ENCODE measurements at places on chromosomes 1 and 21. TPM values are rescaled to one million over a fixed set of nuclear protein-coding genes. Genes with fewer than 3 reads are reported as not detected.

- no peak for DNase-seq
Observed at GRCh38 chr1:12009318-12009947, 9.9 kb upstream of the MIIP start.

- no peak for DNase-seq
Observed at GRCh38 chr1:12338017-12338416, 108.2 kb downstream of the VPS13D start.

DNA sequence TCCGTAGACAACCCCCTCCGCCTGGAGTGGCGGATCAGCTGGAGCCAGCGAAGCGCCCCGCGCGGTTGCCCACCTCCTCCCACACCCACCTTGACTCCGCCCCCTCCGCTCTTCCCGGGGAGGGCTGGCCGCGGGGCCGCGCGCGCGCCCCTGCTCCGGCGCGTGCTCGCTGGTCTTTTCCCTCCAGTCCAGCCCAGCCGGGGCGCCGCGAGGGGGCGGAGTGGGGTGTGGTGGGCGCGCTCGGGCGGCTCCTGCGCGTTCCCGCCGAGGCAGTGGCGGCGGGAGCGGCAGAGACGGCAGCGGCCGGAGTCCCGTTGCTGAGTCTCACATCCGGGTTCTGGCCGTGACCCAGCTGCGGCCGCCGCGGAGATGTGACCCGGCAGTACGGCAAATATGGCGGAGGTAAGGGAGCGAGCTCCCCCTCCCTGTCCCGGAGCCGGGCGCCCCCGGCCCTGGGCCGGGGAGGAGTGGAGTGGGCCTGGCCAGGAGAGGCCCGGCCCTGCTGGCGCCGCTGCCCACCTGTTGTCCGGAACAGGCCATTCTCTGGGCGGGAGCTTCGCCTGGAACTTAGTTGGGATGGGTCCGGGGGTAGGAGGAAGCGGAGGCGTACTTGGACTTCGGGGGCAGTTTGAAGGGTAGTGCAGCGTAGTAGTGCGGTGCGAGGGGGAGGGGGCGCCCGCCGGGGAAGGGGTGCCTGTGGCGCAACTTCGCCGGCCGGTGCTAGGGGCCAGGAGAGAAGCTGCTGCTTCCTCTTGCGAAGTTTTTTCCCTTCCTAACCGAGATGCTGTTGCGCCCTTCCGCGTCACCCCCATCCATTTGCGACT lies 5.4 kb downstream of the MIER1 start:
- DNase-seq: peak; percentile 95

DNA sequence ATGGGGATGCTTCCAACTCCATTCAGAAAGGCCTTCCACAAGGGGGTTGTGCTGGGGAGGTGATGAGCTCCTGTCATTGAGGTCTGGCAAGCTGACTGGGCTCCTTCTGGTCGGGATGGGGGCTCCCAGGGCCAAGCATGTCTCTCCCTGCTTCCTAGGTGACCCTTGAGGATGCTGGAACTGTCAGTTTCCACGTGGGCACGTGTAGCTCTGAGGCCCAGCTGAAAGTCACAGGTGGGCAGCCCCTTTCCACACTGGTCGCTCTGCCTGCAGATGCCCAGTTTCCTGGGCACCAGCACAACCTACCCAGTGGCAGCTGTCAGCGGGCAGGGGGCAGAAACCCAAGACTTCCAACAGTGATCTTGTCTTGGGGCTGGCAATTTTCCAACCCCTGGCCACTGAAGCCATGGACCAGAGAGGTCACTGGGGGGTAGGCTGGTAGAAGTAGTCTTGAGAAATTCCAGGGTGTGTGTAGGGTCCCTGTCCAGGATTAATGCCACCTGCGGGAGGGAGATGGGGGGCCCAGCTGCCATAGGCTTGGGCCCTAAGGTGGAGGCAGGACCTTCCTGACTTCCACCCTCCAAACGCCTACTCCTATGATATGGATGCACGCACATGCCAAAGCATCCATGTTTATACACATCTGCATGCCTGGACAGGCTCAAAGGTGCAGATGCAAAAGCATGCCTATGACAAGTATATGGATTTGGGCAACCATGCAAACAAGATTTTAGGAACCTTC lies 97.1 kb downstream of the TRIM11 start:
- DNase-seq: no peak

GRCh38 chr1:203839081-203839480 lies 22.3 kb upstream of the SNRPE start:
- DNase-seq: no peak

DNA sequence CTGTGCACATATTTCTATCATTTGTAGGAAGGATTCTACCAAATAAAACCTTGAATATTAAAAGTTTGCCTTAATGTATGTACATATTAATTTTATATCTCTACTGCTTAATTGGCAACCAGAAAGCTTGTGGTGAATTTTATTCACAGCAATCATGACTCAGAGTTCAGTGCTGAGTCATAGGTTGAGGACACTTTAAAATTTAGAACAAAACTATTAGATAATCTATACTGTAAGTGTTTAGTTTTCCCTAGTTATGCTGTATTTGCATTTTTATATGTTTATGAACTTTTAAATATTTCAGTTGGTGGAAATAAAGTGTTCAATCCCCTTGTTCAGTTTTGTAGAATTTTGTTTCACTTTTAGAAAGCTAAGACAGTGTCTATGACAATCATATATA lies 841.5 kb downstream of the KCNT2 start:
- DNase-seq: no peak

- no peak for DNase-seq
Observed at GRCh38 chr1:212139526-212140135, 104.1 kb downstream of the DTL start.

- DNase-seq: no peak
Observed at GRCh38 chr21:44959376-44960091, 19.7 kb downstream of the SLX9 start.

DNA sequence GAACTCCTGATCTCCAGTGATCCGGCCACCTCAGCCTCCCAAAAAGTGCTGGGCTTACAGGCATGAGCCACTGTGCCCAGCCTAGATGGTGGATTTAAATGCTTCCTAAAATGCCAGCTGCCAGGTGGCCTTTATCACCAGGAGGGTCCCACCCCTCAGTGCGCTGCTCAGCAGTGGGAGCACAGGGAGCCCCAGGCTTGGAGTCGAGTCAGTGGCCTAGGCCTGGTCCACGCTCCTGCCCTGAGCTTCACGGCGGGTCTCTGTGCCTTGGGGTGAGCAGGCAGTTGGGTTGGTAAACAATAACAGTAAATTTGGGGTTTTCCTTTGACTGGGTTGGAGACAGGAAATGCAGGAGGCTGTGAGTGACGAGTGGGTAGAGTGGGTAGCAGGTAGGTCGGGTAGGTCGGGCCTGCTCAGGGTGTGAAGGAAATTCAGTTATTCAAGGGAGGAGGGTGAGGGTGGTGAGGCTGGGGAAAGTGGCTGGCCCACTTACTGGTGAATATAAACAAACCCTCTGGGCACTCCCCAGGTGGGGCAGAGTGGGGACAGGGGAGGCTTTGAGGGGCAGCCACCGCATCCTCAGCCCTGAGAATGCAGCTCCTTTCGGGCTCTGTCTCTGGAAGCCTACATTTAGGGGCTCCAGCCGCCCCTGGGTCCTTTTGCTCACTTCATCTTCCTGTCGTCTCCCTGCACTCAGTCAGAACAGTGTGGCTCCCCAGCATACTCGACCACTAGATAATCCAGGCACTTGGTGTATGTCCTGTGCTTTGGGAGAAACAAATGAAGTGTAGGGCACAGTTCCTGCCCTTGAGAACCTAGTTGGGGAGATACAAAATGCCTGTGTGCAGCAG lies 33.5 kb upstream of the IL19 start:
- DNase-seq: peak; percentile 63

- no peak for DNase-seq
Observed at GRCh38 chr1:77133731-77134358, 85.4 kb downstream of the PIGK start.

GRCh38 chr21:32739946-32740345 lies 12.1 kb upstream of the SYNJ1 start:
- no peak for DNase-seq

DNA sequence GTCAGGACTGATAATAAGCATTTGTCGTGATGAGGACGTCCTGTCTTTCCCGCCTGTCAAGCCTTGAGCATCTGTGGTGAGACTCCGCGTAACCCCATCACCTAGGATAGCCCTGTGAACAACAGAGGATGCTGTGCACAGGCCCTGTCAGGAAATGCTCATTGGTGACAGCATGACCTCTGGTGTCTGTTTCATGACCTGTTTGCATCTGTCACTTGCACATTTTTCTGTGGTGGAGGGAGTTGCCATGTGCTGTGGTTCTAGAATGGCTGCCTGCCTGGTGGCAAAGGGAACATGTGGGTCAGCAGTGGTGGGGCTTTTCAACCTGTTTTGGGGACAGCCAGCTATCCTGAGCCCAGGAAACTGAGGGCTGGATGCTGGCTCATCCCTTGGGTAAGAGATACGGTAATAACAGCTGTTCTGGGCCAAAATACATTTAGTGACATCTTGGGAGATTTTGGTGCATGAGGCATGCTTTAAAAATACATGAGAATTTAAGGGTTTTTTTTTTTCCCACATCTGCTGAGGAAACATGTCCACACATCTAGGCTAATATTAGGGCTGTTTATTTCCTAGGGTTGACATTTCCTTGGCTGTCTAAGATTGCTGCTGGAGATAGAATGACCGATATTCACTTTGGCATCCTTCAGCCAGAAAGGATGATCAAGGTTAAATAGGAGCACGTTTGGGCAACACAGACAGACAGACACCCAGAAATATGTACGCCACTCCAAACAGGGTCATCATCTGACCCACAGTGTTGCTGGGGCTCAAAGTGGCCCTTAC lies 52.9 kb downstream of the KCNC4 start:
- DNase-seq: peak; percentile 26

DNA sequence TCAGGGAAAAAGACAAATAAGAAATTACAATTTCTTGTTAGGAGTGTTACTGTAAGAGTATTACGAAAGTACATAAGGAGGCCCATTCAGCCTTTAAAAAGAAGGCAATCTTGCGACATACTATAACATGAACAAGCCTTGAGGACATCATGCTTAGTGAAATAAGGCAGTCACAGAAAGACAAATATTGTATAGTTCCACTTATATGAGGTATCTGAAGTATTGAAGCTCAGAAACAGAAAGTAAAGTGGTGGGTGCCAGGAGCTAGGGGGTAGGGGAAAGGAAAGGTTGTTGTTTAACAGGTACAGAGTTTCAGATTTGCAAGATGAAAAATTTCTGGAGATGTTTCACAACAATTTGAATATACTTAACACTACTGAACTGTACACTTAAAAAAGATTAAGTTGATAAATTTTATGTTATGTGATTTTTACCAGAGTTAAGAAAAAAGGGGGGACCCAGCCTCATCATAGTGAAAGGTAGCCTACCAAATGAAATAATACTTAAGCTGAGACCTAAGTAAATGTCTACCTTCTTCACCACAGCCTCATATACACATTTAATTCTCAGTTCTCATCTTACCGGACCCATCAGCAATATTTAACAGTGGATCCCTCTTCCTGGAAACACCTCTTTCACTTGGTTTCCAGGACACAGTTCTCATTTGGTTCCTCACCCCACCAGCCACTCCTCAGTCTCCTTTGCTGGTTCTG lies 19.5 kb downstream of the USP24 start:
- no peak for DNase-seq

GRCh38 chr1:82813386-82813785 lies 1012.7 kb downstream of the ADGRL2 start:
- DNase-seq: no peak

KCNJ15 gene
- not detected for total RNA-seq

LRRC3 gene
- total RNA-seq: 3.7 TPM

LAMC2 gene
- total RNA-seq: not detected

FMN2 gene
- not detected for total RNA-seq

HPCA gene
- 0.38 TPM for total RNA-seq

TAS1R1 gene
- 0.08 TPM for total RNA-seq

A3GALT2 gene
- not detected for total RNA-seq

SLC35A3 gene
- total RNA-seq: 16.4 TPM

DIO1 gene
- not detected for total RNA-seq

ANKRD45 gene
- not detected for total RNA-seq

Measured in activated CD4-positive, alpha-beta memory T cell treated with anti-CD3 and anti-CD28 coated beads, Interleukin-2, amount 10 ng/mL, durations not matched to agents 7 days and 5 days (primary cell).